ENCODE measurements at places on chromosomes 11 and 22.

GRCh38 chr22:44020981-44021380 lies 3.1 kb upstream of the PARVB start:
- no peak for DNase-seq

- peak; percentile 44 for DNase-seq
Observed at GRCh38 chr22:32817137-32817730, 15.7 kb downstream of the TIMP3 start.

DNA sequence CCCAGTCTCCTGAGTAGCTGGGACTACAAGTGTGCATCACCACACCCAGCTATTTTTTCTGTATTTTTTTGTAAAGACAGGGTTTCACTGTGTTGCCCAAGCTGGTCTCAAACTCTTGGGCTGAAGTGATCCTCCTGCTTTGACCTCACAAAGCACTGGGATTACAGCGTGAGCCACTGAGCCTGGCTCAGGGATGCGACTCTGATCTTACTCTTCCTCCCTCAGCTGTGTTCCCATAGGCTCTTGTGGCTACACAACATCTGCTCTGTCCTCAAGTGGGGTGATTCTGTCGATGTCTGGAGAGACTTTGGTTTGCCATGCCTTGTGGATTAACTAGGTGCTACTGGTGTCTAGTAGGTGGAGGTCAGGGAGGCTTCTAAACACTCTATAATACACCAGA lies 127.0 kb upstream of the SERPIND1 start:
- DNase-seq = no peak

- no peak for DNase-seq
Observed at GRCh38 chr22:45565973-45566372, 63.3 kb downstream of the FBLN1 start.

DNA sequence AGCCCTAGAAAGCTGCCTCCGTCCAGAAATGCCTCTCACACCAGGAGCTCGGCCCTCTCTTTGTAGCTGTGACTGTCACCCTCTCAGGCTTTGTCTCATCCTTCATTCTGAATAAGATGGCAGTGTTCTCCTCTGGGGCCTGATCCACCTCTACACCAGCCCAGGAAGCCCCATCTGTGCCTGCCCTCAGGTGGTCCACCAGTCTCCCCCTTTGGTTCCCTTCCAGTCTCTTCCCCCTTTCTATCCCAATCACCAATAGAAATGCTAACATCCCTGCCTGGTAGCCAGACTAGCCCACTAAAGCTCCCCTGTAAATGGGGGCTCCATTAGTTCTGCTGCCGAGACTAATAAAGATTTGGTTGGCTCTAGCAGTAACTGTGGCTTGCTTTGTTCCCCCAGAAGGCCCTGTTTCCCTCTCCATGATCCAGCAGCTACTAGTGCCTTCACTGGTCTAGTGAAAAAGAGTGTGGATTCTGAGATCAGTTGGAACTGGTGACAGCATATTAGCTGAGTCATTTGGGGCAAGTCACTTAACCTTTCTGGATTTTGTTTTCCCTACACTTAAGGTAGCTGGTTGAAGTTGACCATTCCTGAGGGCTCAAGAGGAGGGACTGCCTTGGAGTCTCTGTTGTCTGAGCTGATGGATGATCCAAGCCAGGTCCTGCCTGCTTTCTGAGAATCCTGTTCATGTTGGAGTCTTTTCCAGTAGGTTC lies 16.2 kb downstream of the PLEKHB1 start:
- DNase-seq = no peak

GRCh38 chr11:117953024-117953671 lies 23.9 kb upstream of the TMPRSS13 start:
- DNase-seq = no peak

GRCh38 chr11:55658031-55658573 lies 3.9 kb upstream of the OR4C6 start:
- DNase-seq = no peak

All from suppressor macrophage treated with lipopolysaccharide for 4 hours (primary cell).